ENCODE measurements at places on chromosomes 16 and 17.
A peak's percentile ranks its signal among the peaks of the same experiment; 100 is the strongest.

DNA sequence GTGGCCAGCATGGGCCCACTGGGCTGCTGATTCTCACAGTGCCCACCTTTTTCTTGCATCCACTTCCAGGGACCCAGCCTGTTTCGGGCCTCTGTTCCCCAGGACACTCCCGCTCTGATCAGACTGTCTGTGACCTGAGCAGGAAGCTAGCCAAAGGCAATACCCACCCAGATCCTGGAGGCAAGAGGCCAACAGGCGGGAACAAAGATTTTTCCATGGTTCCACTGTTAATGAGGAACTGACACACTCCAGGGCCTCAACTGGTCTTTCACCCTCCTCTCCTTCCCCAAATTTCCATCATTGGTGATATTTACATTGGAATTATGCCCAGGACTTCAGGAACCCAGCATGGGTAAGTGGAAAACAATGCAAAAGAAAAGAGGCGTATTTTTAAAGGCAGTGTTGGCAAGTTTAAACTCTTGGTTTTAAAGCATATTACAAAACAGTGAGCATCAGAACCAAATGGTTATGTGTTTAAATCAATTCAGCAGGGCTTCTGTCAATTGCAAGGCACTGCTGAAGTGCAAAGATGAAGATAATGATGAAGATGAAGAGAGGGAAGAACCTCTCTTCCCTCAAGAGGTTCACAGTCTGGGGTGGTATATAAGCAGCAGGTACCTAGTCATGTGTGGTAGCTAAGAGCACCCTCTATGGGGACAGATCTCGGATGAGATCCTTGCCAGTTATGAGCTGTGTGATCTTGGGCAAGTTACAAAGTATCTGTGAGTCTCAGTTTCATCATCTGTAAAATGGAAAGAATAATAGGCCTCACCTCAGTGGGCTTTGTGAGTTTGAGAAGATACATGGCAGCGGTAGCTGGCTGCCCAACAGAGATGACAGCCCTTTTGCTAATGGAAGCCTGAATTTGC lies 14.4 kb upstream of the ATP2A3 start:
- DNase-seq = peak; percentile 21

GRCh38 chr17:6546069-6546718 lies 10.2 kb downstream of the PITPNM3 start:
- no peak for DNase-seq

DNA sequence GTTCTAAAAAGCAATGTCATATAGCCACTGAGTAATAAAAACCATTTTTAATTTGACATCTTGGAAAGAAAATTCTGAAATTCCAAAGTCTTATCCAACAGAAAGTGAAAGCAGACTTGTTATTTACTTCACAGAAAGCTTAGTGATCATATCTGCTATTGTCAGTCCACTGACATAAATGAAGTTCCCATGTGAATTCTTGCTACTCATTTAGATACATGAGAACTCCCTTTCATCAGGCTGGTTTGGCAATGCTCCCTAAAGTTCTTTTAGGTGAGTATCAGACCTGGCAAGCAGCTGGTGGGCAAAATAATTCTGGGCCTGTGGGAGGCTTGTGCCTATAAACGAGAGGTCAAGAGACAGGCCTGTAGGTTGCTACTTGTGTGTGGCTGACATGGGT lies 23.4 kb downstream of the NME2 start:
- no peak for DNase-seq

DNA sequence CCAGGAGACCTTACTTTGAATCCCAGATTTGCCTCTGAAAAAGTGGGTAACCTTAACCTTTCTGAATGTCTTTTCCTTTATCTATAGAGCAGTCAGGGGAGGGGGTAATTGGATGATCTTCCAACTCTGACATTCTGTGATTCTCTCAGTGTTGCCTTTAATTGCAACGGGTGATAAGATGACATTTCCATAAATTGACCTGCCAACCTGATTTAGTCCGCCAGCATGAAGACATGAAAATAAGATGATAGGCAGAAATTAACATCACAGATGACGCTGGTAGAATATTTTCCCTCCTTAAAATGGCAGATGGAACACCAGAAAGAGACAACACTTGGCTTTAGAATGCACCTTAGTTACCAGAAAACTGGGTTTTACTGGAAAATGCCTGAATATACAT lies 72.6 kb downstream of the VAT1L start:
- DNase-seq = no peak
